ENCODE measurements at places on chromosomes 1 and 21. TPM values are rescaled to one million over a fixed set of nuclear protein-coding genes. Genes with fewer than 3 reads are reported as not detected.

GRCh38 chr1:153882296-153882912, 40.4 kb downstream of the GATAD2B start:
- H3K4me3 ChIP-seq: no peak overlapping the region
- H3K27me3 ChIP-seq: no peaks in the 10 kb centered on the region
- peaks cover 14% of the 10 kb centered on the region for H3K4me1 ChIP-seq
- DNase-seq: no peak
- peak overlapping the region; percentile 41 for H3K27ac ChIP-seq

DNA sequence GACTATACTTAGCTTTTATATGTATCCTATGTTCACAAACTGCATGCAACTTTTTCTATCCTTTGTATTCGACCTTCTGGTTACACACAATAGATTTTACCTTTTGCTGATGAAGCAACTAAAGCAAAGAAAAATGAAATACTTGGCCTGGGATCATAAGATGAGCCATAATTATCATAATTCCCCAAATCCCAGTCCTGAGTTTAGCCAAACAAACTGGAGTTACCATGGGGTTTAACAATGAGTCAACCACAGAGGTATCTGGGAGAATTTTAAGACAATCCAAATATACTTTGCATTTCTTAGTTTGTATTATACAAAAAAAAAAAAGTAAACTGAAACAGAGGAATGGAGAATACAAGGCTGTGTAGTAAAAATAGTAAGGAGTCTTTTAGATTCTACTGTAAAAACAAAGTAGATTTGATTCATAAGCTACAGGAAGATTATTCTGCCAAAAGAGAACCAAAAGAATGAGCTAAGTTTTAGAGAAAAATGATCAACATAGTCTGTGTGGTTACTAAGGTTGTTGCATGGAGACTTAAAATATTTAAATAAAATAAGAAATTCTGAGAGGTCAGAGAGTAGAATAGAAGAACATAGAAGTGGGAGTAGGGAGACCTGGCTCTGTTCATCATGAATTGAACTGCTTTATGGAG, 60.4 kb upstream of the GORAB start:
- H3K36me3 ChIP-seq: no peaks in the 10 kb centered on the region
- H3K27me3 ChIP-seq: no peaks in the 10 kb centered on the region
- H3K27ac ChIP-seq: no peak overlapping the region
- no peak overlapping the region for H3K4me3 ChIP-seq
- H3K4me1 ChIP-seq: no peaks in the 10 kb centered on the region

- H3K4me1 ChIP-seq: peaks cover 7% of the 10 kb centered on the region
- no peaks in the 10 kb centered on the region for H3K36me3 ChIP-seq
- no peak for DNase-seq
- H3K27me3 ChIP-seq: no peaks in the 10 kb centered on the region
- no peak overlapping the region for H3K27ac ChIP-seq
- H3K4me3 ChIP-seq: no peak overlapping the region
Measured at GRCh38 chr1:225769687-225770086, 7.9 kb upstream of the SRP9 start.

GRCh38 chr1:107432108-107432507, 291.3 kb downstream of the NTNG1 start:
- no peak overlapping the region for H3K4me3 ChIP-seq
- H3K36me3 ChIP-seq: no peaks in the 10 kb centered on the region
- DNase-seq: no peak

DNA sequence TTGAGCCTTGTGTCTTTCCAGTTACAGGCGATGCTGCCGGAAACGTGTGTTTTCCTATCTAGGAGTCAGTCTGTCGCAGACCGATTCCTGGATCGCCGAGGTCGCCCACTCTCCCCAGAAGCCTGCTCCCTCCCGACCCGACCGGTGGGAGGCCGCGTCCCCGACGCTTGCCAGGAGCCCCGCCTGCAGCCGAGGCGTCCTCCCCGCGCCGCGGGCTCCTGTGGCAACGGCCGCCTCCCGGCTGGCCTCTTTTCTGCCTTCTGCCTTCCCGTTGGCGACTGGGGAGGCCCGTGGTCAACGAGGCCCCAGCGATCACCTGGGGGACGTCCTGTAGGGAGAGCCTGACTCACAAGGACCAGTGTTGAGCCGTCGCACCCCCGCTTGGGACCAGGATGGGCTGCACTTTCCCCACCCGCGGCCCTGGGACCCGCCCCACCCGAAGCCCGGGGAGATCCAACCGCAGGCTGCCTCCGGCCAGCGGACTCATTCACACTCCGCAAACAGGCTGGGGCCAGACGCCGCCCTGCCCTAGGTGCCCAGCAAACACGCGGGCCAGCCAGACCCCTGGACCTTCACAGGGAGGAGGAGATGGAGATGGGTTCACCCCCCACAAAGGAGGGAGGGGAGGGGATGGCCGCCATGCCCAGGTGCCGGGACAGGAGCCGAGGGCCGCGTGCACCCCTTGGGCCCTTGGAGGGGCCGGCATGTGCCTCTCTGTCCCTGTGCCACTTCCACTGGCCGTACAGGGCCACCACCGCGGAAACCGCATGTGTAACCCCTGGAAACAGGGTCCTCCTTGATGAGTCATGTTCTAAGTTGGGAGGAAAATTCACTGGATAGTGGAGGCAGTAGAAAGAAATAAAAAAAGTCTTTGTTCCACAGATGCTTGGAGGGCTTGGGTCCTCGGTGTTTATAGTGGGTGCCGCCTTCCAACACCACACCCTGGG, 7.2 kb upstream of the COL6A1 start:
- H3K4me3 ChIP-seq: peak overlapping the region; percentile 49
- peak; percentile 61 for DNase-seq
- H3K36me3 ChIP-seq: no peaks in the 10 kb centered on the region
- H3K27ac ChIP-seq: peak overlapping the region; percentile 88

DNA sequence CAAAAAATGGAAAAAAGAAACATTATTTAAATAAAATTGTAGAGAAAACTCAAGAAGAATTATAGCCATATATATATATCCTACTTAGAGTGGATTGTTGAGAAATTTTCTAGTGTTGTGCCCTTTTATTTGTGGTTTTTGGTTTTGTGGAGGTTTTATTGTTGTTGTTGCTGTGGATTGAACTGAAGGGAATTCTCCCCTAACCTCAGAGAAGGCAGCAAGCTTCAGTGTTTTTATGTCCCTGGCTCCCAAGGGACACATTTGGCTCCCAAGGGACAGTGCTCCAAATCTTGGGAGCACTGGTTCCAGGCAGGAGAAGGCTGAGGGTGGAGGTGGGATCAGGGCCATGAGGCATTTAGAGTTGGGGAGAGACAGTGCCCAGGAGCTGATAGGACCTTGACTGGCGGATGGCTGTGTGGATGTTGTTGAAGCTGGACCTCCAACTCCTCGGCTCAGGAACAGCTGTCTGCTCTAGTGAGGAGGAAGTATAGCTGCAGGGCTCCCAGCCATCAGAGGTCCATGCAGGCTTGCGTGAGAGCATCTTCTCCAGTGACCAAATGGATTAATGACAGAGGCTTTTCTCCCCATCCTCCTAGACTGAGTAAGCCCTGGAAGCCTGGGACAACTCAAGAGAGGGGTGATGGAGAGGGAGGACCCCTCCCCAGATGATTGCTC, 100.5 kb downstream of the TEX35 start:
- no peaks in the 10 kb centered on the region for H3K4me1 ChIP-seq
- H3K27ac ChIP-seq: no peak overlapping the region
- H3K36me3 ChIP-seq: no peaks in the 10 kb centered on the region
- no peaks in the 10 kb centered on the region for H3K27me3 ChIP-seq

DNA sequence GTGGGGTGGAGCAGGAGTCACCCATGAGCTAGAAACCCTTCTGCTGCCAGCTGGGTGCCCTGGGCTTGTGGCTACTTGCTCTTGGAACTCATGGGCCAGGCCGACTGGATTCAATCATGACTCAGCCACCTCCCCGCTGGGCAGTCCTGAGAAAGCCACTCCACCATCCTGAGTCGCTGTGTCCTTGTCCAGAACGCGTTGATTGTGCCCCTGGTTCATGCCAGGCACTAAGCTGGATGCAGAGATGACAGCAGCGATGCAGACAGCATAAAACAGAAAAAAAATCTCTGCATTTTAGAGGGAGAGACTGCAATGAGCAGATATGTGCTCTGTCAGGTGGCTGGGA, 10.6 kb downstream of the PADI1 start:
- no peak for DNase-seq
- no peaks in the 10 kb centered on the region for H3K36me3 ChIP-seq
- no peak overlapping the region for H3K27ac ChIP-seq
- no peak overlapping the region for H3K4me3 ChIP-seq

GRCh38 chr1:228404107-228404720, 2.4 kb downstream of the TRIM11 start:
- DNase-seq: no peak
- no peaks in the 10 kb centered on the region for H3K27me3 ChIP-seq
- no peak overlapping the region for H3K27ac ChIP-seq
- peaks cover 7% of the 10 kb centered on the region for H3K36me3 ChIP-seq

The ATP1A4 gene
- not detected for polyA plus RNA-seq

The KRTAP10-10 gene
- not detected for polyA plus RNA-seq

The PARS2 gene
- polyA plus RNA-seq: 4.8 TPM

The AQP10 gene
- 42.0 TPM for polyA plus RNA-seq

The VANGL2 gene
- 0.67 TPM for polyA plus RNA-seq

The AIM2 gene
- polyA plus RNA-seq: 1.1 TPM

The NTMT2 gene
- polyA plus RNA-seq: not detected

Measured in small intestine (tissue), 16 donors.